GM10248 (cell line): ENCODE measurements at places on chromosomes 7 and 10.

GRCh38 chr7:54888067-54888733, 129.2 kb upstream of the SEC61G start:
- no peak for DNase-seq

- DNase-seq: no peak
Observed at GRCh38 chr10:80603516-80603915, 65.8 kb downstream of the SH2D4B start.

DNA sequence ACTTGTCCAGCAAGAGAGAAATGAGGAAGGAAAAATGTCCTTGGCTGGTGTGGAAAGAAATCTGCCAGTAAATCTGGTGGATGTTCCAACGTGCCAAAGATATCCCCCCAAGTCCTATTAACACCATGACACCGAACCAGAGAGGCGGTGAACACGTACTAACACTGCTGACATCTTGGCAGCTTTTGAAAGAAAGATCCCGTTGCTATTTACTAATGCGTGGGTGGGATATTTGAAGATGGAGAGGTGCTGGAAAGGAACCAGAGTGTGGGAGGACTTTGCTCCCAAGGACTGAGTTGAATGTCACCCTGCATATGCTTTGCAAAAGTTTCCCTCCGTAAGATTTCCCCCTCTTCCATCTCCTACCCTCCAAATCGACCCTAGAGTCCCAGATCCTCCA, 7.9 kb downstream of the CCDC3 start:
- no peak for DNase-seq

GRCh38 chr7:96182424-96183158, 139.3 kb downstream of the SLC25A13 start:
- DNase-seq: peak; percentile 28

GRCh38 chr7:81298951-81299666, 380.3 kb upstream of the SEMA3C start:
- no peak for DNase-seq

DNA sequence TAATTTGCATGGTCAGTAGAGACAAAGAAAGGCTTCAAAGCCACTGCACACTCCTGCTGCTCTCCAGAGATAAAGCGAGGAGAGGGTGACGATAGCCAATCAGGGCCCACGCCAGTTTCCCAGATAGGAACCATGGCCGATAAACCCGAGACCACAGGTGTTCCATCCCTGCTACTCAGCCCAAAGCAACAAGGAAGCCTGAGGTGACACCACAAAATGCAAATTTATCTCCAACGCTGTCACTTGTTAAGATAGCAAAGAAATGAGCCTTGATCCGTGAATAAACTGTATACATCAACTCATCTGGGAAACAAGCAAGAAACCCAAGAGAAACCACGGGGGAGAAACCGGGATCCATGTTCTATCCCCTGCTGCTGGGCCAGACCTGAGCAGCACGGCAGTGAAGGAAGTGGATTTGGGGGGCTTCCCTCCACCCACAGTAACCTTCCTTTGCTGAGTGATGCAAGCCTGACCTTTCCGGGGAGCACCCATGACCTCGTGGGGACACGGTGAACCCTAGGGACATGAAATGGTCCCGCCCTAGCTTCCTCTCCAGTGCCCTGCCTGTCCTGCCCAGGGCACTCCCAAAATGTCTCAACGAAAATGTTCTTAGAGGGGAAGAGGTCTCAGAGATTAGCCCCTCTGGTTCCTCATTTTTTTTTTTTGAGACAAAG, 164.6 kb downstream of the PTPRN2 start:
- no peak for DNase-seq

- no peak for DNase-seq
Observed at GRCh38 chr10:3424111-3424851, 251.7 kb upstream of the PITRM1 start.

GRCh38 chr7:105614341-105614840, 33.1 kb upstream of the EFCAB10 start:
- no peak for DNase-seq

GRCh38 chr7:143896667-143897066, 5.3 kb downstream of the TCAF1 start:
- DNase-seq: no peak

DNA sequence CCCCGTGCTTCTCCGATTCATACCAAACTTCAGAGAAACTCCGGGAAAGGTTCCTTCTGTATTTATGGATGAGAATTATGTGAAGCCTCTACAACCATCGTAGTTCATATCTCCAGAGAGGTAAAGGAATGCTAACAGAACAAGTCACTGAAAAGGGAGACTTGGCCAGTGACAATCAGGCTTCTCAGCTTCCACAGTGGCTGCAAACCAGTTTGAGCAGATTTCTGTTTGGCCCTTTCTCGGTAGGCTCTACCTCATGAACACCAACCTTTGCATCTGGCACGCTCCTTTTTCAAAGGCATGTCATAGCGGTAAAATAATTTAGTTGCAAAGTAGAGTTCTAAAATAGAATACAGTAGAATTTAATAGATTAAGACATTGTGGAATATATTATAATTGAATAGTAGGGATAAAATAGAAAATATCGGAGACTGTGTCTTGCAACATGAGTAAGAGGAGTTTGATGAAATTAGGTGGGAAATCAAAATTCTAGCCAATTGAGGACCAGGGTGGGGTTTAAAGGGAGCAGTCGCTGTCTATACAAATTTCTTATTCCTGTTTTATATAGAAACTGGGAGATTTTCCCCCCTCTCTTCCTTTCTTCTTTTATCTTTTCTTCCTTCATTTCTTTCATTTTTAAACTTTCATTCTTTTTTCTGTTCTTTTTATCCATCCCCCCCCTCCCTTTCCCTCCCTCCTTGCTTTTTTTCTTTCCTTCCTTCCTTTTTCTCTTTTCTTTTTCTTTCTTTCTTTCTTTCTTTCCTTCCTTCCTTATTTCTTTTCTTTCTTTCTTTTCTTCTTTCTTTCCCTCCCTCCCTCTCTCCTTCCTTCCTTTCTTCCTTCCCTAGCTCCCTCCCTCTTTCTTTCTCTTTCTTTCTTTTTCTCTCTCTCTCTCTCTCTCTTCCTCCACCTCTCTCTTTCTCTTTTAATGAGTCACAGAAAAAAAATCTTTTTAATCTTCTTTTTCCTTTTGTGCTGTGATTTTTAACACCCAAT, 161.5 kb upstream of the KLF6 start:
- no peak for DNase-seq

- DNase-seq: no peak
Observed at GRCh38 chr10:19993714-19994315, 177.6 kb downstream of the PLXDC2 start.

DNA sequence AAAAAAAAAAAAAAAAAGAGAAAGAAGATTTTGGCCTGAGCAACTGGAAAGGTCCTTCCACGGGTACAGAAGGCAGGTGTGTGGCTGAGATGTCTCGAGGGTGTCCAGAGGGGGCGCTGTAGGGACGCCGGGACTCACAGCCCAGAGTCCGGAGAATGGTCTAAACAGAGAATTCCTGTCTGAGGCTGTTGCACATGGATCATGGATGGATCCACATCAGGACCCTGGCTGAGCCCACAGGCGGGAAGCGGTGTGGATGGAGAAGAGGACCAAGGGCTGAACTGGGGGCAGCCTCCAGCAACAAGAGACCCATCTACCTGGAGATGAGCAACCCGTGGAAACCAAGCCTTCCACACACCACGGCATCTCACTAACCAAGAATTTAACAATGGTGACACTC, 55.0 kb downstream of the PKD1L1 start:
- DNase-seq: peak; percentile 40

GRCh38 chr10:71705582-71705981, 14.0 kb downstream of the C10orf105 start:
- DNase-seq: no peak

DNA sequence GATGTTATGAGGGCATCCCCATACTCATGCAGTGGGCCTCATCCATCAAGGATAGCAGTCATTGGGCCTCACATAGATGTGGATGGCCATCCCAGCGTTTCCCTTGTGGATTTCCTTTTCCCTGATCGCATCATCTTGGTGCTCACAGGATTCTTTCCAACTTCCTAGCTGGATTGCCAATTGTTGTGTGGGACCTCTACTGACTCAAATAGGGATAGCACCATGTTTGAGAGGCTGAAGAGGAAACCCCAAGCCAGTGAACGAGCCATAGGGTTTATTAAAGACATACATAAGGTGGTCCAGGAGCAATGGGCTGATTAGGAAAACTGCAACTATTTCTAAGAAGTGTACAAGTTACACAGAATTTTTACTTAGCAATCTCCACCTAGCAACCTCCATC, 21.8 kb downstream of the ASZ1 start:
- no peak for DNase-seq

DNA sequence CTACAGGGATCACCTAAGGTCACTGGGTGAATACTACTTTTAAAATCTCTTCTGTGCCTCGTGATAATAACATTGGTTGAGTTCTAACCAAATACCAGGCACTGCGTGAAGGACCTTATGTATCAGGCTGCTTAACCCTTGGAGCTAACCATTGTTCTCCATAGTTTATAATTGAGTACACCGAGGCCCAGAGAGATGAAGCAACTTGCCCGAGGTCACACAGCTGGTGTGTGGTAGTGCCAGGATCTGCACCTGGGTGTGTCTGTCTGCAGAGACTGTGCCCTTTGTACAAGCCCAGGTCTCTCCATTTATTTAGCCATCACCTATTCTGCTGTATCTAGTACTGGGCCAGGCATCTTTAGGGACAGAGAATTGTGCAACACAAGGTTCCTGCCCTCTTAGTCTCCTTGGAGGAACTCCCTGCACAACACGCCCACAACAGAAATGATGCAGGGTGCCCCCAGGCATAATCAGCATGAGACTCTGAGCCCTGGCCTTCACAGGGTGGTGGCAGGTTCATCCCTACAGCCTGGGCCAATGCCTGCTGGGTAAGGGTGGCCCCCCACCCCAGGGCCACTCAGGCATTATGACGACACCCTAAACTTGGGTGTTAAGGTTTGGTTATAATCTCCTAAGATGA, 31.5 kb downstream of the UNC5B start:
- no peak for DNase-seq

DNA sequence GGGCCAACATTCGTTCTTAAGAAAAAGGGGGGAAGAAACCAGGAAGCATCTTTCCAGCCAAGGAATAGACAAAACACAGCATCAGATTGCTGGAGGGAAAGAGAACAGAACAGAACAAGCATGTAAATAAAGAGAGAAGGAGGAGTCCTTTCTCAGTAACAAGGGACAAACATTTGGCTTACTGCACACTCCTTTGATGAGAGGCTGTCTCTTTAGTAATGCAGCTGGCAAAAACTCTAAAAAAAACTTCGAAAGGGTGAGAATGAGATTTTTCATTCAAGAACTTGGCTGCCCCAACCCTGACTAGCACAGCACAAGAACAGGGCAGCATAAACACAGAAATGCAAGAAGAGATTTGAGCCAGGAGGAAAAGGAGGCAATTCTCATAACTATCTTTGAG, 38.9 kb upstream of the IL6 start:
- no peak for DNase-seq

GRCh38 chr7:4067476-4067760, 614.7 kb upstream of the FOXK1 start:
- DNase-seq: no peak

DNA sequence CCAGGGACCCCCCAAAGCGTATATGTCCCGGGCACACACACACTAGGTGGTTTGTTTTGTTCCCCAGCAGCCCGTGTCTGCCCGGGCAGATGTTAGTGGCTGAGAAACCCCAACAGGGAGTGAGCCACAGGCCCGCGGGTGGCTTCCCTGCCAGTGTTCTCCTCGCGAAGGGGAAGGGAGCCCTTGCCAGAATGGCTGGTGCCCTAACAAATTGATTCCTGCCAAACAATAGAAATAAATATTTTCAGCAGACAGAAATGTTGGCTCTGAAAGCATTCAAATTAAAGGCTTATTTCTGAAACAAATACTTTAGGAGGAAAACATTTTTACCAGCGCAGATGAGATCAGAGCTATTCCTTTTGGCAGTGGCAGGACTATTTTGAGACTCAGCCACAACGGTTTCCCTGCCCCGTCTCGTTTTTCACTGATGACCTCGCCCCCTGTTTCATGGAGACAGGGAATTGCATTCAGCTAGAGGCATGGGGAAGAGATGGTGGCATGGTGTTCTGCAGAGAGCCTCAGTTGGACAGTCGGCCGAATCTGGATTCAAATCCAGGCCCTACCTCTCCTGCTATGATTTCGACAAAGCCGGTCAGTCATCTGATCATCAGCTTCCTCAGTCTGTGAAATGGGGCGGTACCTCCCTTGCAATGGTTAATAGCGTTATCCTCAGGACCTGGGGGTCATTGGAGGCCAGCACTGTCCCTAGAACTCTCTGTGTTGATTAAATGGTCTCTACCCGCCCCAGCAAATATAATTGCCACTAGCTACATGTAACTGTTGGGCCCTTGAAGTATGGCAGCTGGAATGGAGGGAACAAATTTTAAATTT, 84.5 kb downstream of the CUX1 start:
- no peak for DNase-seq
